ENCODE measurements at places on chromosomes 4 and X.

GRCh38 chr4:105588252-105588651 lies 35.8 kb downstream of the ARHGEF38 start:
- no peak for DNase-seq

DNA sequence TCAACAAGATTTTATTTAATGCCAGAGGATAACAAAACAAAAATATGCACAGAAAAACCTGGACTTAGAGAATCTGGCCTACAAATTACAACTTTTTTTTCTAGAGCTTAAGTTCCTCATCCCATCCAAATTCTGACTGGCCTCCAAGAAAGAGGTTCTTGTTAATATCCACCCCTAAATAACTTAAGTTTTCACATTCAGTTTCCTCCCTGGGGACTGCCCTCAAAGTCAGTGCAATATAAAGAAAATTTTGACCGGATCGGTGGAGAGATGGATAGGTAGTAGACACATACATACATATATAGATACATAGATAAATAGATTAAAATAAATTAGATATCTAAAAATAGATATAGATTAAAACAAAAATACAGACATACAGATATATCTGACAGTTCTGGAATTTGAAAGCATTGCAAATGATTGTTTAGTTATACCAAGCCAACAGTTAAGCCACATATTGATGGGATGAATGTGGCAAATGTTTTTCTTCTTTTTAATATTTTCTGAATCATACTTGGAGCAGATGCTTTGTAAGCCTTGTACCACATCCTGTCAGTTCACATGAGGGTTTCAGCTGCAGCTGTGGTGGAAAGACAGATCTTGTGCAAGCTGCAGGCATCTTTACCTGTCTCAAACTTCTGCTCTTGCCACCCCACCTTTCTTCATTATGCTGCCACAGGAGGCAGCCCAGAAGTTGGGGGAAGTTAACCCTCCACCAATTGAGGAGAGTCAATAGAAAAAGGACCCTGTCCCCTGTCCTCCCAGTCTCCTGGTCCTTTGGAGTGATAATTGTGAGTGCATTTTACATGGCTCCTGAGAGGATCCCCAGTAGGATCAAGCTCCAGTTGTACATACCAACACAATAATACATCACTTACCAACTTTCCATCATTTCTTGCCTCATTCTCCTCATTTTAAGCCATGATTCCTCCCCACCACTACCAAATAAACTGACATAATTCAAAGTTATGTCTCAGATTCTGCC lies 58.5 kb upstream of the PRDM8 start:
- peak; percentile 32 for DNase-seq

GRCh38 chrX:101450961-101451360 lies 34.3 kb upstream of the ARMCX4 start:
- DNase-seq: no peak

- no peak for DNase-seq
These were observed 1.7 kb downstream of the MTMR1 start for GRCh38 chrX:150694738-150695410.

- no peak for DNase-seq
These were observed 8.8 kb downstream of the WDR13 start for GRCh38 chrX:48606091-48606490.

GRCh38 chrX:108640817-108641216 lies 95.5 kb downstream of the IRS4 start:
- no peak for DNase-seq

DNA sequence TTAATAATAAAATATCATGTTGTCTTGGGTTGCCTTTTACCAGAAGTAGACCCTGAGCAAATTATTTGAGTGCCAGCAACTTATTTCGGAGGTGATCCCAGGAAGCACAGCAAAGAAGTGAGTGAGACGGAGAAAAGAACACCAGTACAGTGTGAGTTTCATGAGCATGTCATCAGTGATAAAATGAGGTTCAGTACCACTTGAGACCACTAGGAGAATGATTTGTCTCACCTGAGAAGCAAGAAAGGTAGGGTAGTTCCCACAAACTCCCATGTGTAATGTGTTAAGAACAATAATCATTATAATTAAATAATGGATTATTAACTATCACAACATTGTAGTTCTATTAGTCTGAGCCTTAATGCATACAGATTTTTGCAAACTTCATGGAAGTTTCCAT lies 112.8 kb upstream of the DMD start:
- no peak for DNase-seq

GRCh38 chrX:109312757-109313156 lies 169.1 kb downstream of the GUCY2F start:
- no peak for DNase-seq

- no peak for DNase-seq
These were observed 49.9 kb upstream of the TMEM184C start for GRCh38 chr4:147567276-147567675.

DNA sequence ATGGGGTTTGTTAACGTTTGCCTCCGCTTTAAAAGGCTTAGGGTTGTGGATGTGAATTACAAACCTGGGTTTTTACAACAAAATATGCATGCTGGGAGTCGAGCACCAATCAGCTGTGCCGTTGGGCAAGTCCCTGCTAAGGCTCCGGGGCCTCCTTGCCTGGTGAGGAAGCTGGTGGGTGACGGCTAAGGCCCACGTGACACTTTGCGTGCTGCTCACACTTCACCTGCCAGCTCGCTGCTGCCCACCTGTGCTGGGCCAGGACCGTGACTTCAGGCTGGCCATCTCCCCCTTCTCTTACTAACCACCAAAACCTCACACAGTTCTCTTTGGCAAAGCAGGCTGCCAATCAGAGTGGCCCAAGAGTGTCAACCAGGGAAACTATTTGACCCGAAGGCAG lies 178.3 kb downstream of the AFAP1 start:
- DNase-seq: no peak

GRCh38 chr4:22299678-22300077 lies 216.2 kb downstream of the ADGRA3 start:
- no peak for DNase-seq

GRCh38 chr4:102623622-102624021 lies 122.5 kb downstream of the NFKB1 start:
- DNase-seq: peak; percentile 80

- no peak for DNase-seq
These were observed 5.2 kb downstream of the ALB start for GRCh38 chr4:73409012-73409862.

- no peak for DNase-seq
These were observed 125.0 kb downstream of the ARHGAP6 start for GRCh38 chrX:11540532-11541377.

GRCh38 chr4:63556332-63556731 lies 852.9 kb downstream of the TECRL start:
- no peak for DNase-seq

- no peak for DNase-seq
These were observed 178.4 kb upstream of the GPRIN3 start for GRCh38 chr4:89486042-89486441.

DNA sequence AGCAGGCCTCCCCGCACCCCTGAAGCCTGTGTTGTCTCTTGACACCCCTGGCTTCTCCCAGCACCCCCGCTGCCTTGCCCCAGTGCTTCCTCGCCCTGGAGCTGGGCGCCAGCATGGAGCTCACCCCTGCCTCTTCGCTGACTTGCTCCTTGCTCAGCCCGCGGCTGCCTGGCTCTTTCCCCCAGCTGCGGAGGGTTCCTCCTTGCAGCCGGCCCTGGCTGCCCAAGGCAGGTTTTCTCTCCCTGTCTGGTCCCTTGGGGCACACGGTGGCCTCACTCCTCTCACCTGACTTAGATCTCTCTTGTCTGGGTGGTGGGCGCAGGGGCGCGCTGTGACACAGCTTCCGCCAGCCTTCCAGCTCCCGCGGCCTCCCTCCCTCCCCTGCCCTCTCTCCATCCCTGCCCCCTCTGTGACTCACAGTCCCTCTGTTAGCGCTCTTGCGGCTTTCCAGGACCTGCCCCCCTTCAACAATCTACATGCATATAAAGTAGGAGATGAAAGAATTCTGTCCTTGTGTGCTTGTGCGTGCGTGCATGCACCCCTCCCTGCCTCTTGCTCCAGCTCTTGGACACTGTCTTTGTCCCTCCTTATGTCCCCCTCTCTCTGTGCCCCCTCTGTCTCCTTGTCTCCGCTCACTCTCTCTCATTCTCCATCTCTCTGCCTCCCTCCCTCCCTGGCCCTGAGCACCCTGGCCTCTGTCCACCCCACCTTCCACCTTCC lies 2.2 kb downstream of the PLXNB3 start:
- peak; percentile 27 for DNase-seq

GRCh38 chrX:20623448-20623847 lies 356.7 kb upstream of the RPS6KA3 start:
- no peak for DNase-seq

DNA sequence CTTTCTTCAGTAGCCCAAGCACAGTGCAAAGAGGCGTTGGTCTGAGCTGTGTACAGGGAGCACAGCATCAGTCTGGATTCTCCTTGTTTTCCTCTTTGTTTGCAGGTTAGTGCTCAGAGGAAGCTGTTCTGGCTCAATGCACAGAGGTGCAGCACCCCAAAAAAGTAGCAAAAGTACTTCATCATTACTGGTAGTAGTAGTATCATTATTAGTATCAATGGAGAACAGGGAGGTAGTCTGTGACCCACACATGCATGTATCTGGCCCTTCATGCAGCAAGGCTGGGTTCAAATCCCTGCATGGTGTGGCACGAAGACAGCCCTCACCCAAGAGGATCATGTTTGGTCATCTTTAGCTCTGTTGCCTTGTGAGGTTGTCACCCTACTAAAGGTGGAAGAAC lies 68.7 kb downstream of the CXXC4 start:
- no peak for DNase-seq

DNA sequence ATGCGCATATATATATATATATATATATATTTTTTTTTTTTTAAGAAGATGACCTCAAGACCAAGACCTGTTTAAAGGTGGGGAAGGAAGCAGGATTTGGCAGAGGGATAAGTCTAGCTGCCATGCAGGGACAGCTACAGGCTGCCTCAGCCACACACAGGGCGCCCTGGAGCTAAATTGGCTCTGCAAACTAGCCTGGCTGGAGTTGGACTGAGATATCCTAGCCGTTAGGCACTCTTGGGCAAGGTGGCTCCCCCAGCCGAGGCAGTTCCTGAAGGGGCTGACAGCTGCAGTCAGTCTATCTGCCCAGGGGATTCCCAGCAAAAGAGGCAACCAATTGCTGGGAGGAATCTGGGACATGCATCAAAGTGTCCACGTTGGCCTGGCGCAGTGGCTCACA lies 21.9 kb downstream of the TRIML1 start:
- DNase-seq: no peak

- no peak for DNase-seq
These were observed 62.5 kb upstream of the HOPX start for GRCh38 chr4:56743550-56743949.

- no peak for DNase-seq
These were observed 137.2 kb downstream of the SH3KBP1 start for GRCh38 chrX:19750028-19750782.

DNA sequence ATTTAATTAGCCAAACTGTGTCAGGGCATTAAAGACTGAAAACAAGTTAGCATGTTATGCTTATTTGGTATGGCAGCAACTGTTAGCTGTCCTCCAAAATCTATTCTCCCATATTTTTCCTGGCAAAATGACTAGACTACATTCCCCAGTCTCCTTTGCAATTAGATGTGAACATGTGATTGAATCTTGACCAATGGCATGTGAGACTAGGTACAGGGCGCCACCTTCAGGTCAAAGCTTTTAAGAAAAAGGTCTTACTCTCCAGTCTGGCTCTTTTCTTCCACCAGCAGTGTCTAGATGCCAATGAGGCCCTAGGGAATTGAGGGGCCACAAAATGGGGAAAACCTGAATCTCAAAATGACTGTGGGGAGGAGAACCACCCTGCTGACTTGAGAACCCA lies 408.2 kb downstream of the SMARCA1 start:
- DNase-seq: no peak

DNA sequence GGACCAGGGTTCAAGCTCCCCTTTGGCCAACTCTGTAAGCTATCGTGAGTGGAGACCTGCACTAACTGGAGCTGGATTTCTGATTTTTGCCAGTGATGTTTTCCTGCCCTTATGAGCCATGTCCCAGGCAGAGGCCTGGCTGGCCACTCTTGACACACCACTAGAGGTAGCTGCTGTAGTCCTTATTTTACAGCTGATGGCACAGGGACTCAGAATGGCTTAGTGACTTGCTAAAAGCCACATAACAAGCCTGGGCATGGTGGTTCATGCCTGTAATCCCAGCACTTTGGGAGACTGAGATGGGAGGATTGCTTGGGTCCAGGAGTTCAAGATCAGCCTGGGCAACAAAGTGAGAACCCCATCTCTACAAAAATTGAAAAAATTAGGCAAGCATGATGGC lies 33.4 kb downstream of the CYTL1 start:
- no peak for DNase-seq

DNA sequence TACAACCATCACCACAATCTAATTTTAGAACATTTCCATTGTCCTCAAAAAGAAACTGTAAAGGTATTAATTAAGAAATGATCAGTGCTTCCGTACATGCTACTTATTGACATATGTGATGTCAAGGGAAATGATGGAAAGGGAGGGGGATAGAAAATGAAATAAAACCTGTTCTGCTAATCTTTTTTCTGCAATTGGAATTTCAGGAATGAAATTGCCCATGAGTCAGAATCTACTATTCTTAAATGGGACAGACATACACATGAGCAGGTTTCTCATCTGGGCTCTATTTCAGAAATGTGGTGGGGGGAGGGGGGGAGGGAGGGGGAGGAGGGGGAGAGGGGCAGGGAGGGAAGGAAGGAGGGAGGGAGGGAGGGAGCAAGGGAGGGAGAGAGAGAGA lies 91.0 kb downstream of the SHROOM4 start:
- DNase-seq: no peak

GRCh38 chrX:129706400-129707072 lies 32.2 kb upstream of the XPNPEP2 start:
- no peak for DNase-seq

DNA sequence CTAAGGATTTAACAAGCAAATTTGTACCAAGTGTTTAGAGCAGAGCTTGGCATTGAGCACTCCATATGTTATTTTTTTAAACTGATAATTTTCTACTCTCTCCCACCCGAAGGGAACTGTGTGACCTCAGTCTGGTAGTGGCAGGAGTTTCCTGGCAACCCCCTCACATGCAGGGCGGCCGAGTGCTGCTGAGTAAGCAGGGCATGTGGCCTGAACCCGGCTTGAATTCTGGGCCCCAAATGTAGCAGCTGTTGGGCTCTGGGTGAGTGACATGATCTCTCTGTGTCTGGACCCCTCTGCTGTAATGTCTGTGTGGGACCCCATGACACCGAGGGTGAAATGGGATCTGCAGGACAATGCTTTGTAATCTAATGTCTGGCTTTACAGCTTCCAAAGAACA lies 13.6 kb upstream of the C4orf50 start:
- DNase-seq: no peak

DNA sequence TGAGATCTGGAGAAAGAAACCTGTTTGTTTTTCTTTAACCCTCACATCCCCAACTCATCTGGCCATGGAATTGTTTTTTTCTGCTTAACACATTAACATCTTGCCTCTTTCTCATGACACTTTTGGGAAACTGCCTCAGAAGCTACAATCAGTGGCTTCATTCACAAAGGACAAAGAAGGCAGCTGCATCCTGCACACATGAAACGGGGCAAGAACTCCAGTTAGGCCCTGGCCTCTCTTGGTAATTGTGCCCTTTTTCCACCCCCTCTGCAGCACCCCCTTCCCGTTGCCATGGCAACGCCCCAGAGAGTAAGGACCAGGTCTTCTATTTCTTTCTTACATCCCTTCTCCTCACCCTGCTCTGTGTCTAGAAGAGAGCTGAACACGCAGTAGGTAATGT lies 103.4 kb downstream of the PDGFRA start:
- DNase-seq: no peak

Measured in astrocyte of the cerebellum (primary cell).